ENCODE measurements at places on chromosomes 5 and 9.
A peak's percentile ranks its signal among the peaks of the same experiment; 100 is the strongest.

GRCh38 chr9:126499911-126500599, 113.7 kb upstream of the LMX1B start:
- no peak for DNase-seq

DNA sequence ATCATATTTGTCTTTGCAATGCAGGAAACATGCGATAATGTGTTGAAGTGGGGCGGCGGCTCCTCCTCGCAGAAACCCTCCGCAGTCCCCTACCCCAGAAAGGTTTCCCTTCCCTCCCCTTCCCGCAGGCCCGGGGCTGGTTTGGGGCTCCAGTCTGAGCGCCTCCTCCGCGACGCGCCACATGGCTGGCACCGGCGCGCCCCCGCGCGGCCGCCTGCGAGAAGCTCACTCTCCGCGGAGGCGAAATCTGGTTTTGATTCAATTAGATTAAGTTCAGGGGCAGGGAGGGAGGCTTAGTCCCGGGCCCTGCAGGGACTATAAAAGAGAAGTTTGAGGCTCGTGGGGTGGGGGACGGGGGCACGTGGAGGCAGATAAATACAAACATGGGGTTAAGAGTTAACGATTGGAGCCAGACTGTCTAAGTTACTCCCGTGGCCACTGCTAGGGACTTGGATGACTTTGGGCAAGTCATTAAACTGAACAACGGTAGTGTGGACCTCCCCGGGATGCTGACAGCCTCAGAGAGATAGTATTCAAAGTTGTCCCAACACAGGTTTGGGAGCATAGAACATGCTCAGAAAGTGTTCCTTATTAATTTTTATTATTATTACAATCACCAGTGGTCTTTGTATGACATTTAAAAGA, 69.4 kb downstream of the MSX2 start:
- DNase-seq, result peak; percentile 82

DNA sequence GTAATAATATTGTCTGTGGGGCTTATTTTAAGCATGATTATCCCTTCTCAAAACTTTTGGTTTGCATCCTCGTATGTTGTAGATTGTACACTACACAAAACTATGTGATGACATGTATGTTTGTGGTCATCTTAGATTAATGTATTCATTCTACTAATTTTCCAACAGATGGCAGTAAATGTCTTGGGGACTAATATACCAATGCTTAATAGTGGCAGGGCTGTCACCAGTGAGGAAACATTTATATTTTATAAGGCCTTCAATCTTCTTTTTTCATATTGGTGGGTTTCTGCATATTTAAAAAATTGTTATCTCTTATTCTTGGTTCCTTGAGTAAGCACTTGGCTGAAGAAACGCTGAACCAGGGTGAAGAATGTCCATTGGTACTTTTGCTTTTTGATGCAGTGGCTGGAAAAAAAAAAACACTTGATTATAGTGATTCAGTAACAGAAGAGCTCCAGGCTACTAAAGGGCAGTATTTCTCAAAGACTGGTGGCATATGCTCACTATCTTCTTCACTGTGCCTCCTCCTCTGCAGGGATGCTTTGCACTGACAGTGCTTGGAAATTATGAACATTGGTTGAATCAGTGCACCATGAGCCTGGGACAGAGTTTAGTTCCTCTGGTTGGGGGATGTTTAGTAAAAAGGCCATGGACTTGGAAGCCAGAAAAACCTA, 530.3 kb downstream of the RASEF start:
- DNase-seq, result no peak

GRCh38 chr9:75903785-75904360, 13.4 kb downstream of the PCSK5 start:
- no peak for DNase-seq

- DNase-seq, result no peak
Measured at GRCh38 chr9:133112663-133113026, 8.4 kb downstream of the RALGDS start.

GRCh38 chr9:1538301-1538700, 476.8 kb upstream of the SMARCA2 start:
- DNase-seq, result no peak

DNA sequence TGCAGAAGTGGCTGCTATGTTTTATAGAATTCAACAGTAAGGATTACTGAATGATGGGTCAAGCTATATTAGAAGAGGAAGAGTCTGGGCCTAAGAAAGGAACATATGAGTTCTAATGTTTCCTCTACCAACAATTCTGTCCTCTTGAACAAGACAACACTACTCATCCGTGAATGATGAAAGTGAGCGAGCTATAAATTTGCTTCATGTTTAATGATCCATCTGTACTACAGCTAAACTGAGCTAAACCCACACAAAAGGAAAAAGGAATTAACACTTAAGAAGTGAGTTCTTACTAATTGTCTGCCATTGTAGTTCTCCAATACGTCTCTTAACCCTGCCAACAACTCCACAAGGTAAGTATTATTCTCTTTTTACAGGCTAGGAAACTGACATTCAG, 204.4 kb downstream of the GLIS3 start:
- no peak for DNase-seq

GRCh38 chr5:107560377-107560776, 110.4 kb downstream of the EFNA5 start:
- DNase-seq, result no peak

All from GM13976 (cell line).